ENCODE measurements at places on chromosomes 16 and 17.

DNA sequence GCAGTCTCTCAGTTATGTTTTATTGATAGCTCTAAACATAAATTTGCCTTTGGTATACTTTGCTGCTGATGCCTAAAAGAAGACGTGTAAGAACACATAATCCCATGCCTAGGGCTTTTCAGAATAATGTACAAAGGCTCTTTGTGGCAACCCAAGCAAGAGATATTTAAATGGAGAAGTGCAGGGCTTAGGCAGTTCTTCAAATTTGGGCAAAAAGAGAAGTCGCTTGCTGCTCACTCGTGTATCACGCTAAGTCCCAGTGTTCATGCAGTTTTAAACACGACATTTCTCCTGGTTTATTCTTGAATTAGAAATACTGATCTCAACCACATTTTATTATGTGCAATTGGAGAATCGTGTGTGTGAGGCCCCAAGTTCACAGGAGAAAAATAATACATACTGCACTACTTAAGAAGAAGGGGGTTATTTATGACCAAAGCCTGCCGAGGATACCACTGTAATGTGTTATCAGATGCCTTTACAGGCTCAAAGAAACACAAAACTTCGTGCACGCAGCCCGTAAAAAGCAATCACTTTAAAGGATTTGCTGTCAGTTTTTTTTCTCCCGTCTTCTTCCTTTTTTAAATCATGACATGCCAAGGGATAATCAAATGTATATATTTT, 22.5 kb upstream of the IRX6 start:
- no peak for DNase-seq

- DNase-seq, result no peak
Measured at GRCh38 chr17:43667947-43668348, 6.2 kb upstream of the MEOX1 start.

DNA sequence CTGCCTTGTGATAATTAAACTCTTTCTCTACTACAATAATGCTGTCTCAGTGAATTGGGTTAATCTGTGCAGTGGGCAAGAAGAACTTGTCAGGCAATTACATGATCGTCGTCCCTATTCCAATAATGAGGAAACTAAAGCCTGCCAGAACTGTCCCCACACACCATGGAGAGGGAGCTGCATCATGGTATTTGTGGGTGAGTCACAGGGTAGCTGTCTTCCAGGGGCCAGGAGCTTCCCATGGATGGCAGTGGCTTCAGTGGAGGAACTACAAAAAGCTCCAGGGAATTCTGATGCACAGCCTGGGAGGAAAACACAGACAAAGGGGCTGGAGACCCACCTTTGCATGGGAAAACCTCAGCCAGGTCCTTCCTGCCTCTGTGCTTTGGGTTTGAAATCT, 83.3 kb upstream of the C16orf82 start:
- no peak for DNase-seq

DNA sequence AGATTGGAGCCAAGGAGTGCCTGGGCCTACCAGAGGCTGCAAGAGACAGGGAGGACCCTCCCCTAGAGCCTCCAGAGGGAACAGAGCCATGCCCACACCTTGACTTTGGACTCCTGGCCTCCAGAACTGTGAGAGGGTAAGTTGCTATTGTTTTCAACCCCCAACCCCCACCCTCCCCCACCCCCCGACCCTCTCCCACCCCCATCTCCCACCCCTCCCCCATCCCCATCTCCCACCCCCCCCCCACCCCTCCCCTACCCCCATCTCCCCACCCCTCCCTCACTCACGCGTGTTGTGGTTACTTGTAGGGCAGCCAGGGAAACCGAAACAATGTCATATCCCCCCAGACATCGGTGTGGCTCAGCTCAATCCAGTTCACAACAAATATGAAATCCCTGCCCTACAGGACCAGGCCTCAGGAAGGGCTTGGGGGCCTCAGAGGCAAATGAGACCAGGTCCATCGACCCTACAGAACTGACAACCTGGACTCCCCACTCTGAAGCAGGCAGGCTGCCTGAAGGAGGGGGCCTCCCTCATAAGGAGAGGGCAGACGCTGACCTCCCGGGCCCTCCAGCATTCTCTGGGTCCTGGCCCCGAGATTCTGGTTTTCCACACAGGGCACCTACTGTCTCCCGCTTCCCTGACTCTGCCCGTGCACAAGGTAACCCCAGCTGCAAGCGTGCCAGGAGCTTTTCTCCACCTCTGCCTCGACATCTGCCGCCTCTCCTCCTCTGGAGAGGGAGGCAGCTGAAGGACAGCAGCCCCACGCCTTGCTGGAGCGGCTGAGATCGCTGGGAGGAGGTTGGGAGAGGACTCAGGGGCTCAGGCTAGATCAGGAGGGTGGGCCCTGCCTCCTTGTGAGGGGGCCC, 3.0 kb upstream of the ZCCHC14 start:
- DNase-seq, result no peak

DNA sequence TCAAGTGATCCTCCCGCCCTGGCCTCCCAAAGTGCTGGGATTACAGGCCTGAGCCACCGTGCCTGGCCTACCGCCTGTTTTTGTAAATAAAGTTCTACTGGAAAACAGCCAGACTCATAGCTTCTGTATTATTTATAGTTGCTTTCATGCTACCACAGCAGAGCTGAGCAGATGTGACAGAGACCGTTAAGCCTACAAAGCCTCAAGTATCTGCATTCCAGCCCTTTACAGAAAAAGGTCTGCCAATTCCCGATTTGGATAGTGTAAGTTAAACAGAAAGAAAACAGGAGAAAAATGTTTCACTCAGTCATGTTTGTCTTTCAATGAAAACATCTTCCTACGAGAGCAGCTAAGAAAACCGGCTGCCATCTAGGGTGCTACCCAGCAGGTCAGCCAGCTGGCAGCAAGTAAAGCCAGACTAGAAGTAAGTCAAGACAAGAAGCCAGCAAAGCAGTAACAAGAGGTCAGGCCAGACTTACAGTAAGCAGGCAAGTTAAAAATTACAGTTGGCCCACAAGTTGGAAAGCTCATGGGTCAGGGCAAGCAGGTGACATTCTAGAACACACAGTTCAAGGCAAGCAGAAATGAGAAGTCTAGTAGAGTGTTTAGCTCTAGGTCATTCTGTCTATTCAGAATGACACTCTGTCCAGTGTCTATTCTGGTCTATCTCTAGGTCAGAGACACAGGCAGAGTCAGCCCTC, 17.7 kb downstream of the NCBP3 start:
- peak; percentile 35 for DNase-seq

- no peak for DNase-seq
Measured at GRCh38 chr16:83818276-83818675, 10.5 kb downstream of the HSBP1 start.

- DNase-seq, result no peak
Measured at GRCh38 chr17:79201536-79202227, 127.1 kb downstream of the ENGASE start.

- DNase-seq, result no peak
Measured at GRCh38 chr16:90008708-90009145, 10.5 kb downstream of the DBNDD1 start.

- no peak for DNase-seq
Measured at GRCh38 chr16:50800074-50800473, 58.2 kb downstream of the CYLD start.

- DNase-seq, result no peak
Measured at GRCh38 chr17:40859536-40859935, 7.5 kb downstream of the KRT12 start.

Measured in fibroblast of the conjunctiva (primary cell).